ENCODE measurements at places on chromosomes 1 and 21.

GRCh38 chr1:200675588-200675852 is 5.8 kb upstream of the DDX59 start:
- DNase-seq: no peak

DNA sequence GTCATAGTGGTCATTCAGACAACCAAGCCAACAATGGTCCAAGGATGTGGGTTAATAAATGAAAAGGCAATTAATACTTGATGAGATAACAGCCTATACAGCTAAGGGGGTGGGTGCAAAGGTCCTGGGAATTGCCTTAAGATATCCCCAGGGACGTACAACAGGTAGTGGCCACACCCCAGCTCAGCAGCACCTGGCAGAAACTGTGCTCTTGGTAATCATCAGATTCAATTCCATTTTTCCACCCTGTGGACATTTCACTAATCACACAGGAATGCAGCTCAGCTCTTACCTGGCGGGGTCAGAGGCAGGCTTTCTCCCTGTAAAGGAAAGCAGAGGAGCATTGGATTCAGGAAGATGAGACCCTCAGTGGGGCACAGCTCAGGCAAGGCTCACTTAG is 32.9 kb downstream of the FCRL5 start:
- DNase-seq: no peak

GRCh38 chr21:24025101-24025500 is 1582.2 kb downstream of the MRPL39 start:
- no peak for DNase-seq

DNA sequence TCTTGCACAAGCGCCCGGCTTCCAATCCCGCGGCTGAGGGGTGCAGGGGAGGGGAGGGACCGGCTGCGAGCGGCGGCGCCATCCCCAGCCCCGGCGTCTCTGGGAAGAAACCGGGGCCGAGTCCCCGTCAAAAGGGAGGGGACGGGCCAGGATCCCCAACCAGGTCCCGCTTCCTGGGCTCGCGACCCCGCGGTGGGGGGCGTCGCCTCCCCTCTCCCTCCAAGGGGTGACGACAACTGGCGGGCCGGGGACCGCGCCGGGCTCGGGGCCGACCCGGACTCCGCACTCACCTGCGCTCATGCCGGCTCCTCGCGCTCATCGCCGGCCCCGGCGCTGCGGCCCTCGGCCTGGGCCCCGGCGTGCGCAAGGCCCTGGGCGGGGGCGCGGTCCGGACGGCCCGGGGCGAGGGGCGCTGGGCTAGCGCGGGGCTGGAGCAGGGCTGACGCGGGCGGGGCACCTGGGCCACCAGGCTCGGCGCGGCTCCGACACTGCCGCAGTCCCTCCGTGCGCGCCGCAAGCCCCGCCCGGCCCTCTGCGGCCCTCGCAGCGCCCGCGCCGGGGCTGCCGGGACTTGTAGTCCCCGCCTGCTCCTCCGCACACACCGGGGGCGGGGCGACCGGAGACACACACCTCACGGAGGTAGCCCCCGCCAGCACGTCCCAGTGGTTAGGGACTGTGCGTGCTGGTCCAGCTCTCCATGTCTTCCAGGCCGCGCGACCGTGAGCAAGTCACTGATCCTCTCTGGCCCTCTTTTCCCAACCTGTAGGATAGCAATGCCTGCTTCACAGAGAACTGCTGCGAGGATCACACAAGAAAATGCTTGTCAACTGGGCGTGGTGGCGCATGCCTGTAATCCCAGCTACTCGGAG is at the start of gene ATP13A2:
Gene ATP13A2 (minus strand): TSS at position 490 of the 869 bp plus-strand sequence. CDS start 190 bp downstream, at position 300.
- DNase-seq: peak; percentile 94

DNA sequence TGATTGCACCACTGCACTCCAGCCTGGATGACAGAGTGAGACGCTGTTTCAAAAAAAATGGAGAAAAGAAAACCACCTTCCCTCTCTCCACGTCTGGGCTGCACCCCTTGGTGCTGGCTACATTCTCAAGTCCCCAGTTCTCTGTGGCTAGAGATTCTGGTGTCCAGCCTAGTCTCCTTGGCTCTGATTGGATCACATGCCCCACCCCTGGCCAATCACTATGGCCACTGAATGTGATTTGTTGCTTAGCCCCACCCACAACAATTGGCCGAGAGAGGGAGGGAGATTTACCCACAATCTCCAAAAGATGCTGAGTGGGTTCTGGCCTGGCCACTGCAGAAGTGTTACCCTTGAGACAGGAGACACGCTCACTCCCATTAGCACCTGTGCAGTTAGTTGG is 39.4 kb downstream of the FHAD1 start:
- DNase-seq: no peak

- DNase-seq: peak; percentile 9
These were observed 76.4 kb downstream of the ADGRL2 start for GRCh38 chr1:81876901-81877733.

DNA sequence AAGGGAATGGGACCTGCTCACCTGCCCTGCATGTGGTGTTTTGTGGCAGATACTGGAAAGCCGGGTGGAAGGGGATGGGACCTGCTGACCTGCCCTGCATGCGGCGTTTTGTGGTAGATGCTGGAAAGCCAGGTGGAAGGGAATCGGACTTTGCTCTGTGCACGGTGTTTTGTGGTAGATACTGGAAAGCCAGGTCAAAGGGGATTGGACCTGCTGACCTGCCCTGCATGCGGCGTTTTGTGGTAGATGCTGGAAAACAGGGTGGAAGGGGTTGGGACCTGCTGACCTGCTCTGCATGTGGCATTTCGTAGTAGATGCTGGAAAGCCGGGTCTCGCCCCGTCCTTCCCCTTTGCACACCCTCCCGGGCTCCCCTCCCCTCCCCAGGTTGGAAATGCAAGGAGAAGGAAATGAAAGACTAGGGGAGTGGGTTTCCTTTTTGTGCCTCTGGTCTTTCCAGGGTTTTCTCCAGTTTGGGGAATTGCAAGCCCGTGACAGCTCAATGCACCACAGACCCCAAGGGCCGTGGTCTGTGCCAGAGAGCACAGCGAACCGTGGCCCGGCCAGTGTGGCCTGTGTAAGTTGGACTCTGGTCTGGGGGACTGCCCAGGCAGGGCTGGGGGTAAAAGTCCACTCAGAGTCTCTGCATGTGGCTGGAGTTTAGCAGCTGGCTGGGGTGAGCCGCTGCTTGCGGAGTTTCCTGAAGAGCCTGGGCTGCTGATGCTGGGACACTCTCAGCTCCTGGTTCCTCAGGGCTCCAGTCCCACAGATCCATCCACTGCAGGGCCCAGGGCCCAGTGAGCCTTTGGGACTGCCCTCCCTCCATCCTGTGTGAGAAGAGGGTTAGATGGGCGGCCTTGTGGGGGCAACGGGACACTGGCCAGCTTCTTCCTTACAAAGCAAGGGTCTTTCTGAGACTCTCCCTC is 105.5 kb downstream of the CRYAA start:
- no peak for DNase-seq

DNA sequence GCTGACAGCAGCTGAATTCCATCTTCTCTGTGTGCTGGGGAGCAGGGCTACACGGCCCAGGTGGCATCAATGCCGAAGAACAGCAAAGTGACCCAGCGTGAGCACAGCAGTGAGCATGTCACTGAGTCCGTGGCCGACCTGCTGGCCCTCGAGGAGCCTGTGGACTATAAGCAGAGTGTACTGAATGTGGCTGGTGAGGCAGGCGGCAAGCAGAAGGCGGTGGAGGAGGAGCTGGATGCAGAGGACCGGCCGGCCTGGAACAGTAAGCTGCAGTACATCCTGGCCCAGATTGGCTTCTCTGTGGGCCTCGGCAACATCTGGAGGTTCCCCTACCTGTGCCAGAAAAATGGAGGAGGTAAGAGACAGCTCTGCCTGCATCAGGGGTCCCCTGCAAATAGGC is 16.6 kb downstream of the SLC6A17 start:
- no peak for DNase-seq

- DNase-seq: no peak
These were observed 6.5 kb upstream of the IL6R start for GRCh38 chr1:154398678-154399077.

GRCh38 chr1:89898695-89899470 is 78.1 kb downstream of the LRRC8D start:
- DNase-seq: no peak

- DNase-seq: no peak
These were observed 8.6 kb downstream of the IL22RA1 start for GRCh38 chr1:24134376-24134775.

- DNase-seq: no peak
These were observed 85.1 kb downstream of the KCNN3 start for GRCh38 chr1:154784924-154785531.

- DNase-seq: no peak
These were observed 6.3 kb upstream of the TPRG1L start for GRCh38 chr1:3618531-3618880.

DNA sequence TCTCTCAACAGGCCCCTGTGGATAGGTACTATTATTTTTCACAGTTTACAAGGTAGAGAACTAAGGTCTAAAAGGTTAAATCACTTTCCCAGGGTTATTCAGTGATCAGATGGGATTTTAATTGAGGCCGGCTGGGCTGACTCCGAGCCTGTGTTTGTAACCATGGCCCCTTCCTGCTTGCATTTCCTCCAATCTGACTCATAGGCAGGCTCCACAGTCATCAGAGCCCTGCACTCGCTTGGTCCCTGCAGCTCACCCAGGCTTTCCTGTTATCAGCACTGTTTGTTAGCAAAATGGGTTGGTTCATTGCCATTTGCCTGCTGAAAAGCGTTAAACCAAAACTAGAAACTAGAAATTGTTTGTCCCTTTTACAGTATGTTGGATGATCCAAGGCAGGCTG is 41.4 kb upstream of the LMX1A start:
- DNase-seq: peak; percentile 85

DNA sequence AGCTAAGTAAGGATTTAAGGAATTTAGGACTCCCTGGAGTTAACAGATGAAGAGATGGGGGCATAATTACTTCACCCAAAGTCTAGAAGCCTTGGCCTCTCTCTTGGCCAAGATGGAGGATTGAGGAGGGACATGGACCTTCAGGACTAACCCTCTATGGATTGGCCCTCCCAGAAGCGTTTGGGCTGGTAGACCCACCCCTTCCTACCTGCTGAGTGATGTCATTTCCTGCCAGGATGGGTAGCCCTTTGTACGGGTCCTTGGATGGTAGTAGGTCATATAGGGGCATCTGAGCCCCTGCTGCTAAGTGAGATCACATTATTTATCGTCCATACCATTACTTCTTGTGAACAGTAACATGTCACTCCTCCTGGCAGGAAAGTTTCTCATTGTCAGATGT is 17.7 kb downstream of the LURAP1 start:
- DNase-seq: no peak

- DNase-seq: peak; percentile 77
These were observed 35.2 kb downstream of the DNASE2B start for GRCh38 chr1:84433258-84434080.

DNA sequence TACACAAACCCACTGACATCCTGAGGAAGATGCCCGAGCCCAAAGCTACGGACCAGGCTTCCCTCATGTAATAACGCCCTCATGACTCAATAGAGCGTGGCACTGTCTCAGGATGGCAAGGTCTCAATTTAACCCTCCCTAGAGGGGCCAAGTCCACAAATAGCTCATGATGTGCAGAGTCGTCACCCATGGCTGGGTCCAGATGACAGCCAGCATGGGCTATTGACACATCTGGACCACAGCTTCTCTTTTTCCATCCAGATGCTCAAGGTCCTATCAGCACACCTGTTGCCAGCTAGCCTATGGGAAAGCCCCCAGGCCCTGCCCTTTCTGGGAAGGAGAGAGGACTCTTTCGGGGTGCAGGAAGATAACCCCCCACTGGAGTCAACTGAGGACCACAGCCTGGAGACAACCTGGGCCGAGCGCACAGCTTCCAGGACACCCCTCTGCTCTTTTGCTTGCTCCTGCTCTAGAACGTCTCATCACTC is 2.8 kb downstream of the LAPTM5 start:
- no peak for DNase-seq

DNA sequence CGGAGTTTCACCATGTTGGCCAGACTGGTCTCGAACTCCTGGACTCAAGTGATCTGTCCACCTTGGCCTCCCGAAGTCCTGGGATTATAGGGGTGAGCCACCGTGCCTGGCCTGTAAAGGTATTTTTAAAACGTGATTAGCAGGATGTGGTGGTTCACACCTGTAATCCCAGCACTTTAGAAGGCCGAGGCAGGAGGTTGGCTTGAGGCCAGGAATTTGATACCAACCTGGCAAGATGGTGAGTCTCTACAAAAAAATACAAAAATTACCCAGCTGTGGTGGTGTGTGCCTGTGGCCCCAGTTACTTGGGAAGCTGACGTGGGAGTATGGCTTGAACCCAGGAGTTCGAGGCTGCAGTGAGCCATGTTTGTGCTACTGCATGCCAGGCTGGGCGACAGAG is 43.3 kb upstream of the SOD1 start:
- DNase-seq: no peak

DNA sequence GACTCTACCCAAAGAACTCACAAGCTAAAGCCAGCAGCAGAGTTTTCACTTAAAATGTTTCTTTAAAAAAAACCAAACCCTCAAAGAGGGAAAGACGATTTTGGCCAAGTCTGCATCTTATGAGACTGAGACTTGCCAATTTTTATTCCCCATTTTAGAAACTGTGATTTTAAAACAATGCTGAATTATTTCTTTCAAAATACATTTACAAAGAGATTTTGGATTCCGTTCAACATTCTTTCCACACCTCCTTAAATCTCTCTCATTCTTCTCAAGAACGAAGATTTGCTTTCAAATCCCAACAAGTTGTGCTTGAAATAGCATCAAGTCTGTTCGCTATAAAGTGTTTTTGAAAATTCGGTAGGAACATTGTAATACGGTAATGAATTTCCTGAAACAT is 133.9 kb upstream of the VANGL1 start:
- DNase-seq: no peak

- DNase-seq: no peak
These were observed 54.7 kb upstream of the DNAH14 start for GRCh38 chr1:224874775-224875174.

GRCh38 chr1:186474208-186474607 is 13.3 kb upstream of the PDC start:
- peak; percentile 11 for DNase-seq

DNA sequence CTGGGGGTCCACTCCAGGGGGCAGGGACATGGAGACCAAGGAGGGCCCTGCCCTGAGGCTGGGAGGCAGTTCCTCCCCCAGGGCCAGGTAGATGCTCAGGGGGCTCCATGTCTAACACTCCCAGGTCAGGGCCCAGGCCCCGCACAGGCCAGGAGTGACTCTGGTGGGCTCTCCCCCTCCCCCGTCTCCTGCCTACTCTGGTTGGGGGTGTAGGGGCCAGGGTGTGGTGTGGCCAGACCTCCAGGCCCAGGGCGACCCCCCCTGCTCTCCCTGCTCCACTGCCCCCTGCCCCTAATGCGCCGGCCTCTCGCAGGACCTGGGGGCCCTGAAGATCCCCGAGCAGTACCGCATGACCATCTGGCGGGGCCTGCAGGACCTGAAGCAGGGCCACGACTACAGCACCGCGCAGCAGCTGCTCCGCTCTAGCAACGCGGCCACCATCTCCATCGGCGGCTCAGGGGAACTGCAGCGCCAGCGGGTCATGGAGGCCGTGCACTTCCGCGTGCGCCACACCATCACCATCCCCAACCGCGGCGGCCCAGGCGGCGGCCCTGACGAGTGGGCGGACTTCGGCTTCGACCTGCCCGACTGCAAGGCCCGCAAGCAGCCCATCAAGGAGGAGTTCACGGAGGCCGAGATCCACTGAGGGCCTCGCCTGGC is 19.7 kb upstream of the CCDC27 start:
- DNase-seq: no peak
